Kidney epithelial cell (primary cell): ENCODE measurements at places on chromosomes 5 and 9. TPM values are rescaled to one million over a fixed set of nuclear protein-coding genes. Genes with fewer than 3 reads are reported as not detected.
A peak's percentile ranks its signal among the peaks of the same experiment; 100 is the strongest.

DNA sequence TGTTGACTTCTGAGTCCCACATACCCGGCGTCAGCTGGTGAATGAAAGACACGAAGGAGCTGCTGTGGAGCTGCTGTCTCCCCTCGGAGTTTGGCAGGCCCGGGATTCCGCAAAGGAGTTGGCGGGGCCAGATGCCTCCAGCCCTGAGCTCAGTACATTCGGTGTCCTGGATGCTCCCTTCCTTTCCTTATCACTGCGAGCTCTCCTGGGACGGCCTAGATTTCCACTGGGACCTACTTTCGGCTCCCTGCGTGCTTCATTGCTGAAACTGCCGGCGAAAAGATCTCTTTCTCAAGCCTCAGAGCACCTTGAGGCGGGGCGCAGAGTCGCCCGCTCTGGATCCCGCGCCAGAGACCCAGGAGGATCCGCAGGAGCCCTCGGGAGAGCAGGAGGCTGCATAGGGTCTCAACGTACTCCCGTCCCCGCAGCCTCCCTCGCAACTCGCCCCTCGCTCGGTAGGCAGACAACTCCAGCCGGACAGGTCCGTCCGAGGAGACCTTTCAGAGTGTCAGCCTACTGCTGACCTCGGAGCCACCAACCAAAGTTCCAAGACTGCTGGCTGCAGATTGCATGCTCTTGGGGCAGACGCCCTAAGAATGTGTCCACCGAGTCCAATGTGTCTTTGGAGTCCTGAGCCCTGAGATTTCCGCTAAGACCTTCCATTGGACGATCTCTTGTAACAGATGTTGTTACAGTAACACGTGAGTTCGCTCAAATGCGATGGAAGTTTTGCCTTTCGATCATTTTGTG lies 6.1 kb downstream of the ANXA2R start:
- no peak for DNase-seq

MEF2C gene
- total RNA-seq: 1.9 and 4.8 TPM in 2 replicates

GRPEL2 gene
- 30.3 and 30.7 TPM in 2 replicates for total RNA-seq

- DNase-seq: no peak
Observed at GRCh38 chr5:16418471-16418922, 47.1 kb downstream of the ZNF622 start.

GRCh38 chr5:34627794-34628193 lies 28.3 kb upstream of the RAI14 start:
- peak; percentile 70 for DNase-seq

- DNase-seq: no peak
Observed at GRCh38 chr9:13554626-13555025, 275.1 kb upstream of the MPDZ start.

FOXD4L4 gene
- total RNA-seq: 0.07 TPM in 1 of 2 replicates, not detected in the other

DNA sequence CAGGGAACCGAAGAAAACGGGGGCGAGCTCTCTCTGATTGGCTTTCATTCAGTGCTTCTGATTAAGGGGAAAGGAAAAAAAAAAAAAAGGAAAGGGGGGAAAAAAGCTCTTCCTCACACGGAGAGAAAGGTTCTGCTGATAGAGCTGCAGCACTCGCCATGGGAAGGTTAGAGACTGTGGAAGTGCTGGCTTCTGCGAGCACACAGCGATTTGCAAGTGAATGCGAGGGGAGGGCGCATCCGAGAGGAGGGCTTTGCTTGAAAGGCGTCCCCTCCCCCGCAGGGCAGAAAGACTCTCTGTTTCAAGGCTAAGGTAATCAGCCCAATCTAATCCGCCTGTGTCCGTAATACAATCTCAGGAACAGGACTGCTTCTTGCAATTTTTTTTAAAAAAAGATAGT lies at the start of gene CDH10:
Gene CDH10 (minus strand): TSS at position 218 of the 400 bp plus-strand sequence. CDS start 51,488 bp downstream, outside the sequence.
- DNase-seq: no peak

GRCh38 chr5:113692891-113693457 lies 179.5 kb downstream of the YTHDC2 start:
- DNase-seq: no peak

SPATA31D4 gene
- total RNA-seq: not detected in 2 replicates

DNA sequence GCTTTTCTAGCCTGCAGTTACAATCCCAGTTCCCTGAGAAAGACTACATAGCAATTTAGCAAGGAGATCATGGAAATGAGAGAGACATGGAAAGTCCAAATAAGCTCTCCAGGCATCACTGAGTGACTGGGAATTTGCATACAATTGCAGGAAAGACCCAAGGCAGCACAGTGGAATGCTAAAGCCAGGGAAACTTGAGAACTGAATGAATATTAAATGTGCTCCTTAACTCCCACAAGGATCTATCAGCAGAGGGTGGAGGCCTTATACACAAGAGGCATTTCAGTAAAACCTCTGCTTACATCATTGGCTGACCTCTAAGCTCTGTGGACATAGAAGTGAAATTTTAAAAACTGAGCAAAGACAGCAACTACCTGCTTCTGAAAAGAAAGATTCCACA lies 355.6 kb upstream of the DAB2 start:
- no peak for DNase-seq

- DNase-seq: no peak
Observed at GRCh38 chr5:41509399-41510175, 814 bp downstream of the PLCXD3 start.

DNA sequence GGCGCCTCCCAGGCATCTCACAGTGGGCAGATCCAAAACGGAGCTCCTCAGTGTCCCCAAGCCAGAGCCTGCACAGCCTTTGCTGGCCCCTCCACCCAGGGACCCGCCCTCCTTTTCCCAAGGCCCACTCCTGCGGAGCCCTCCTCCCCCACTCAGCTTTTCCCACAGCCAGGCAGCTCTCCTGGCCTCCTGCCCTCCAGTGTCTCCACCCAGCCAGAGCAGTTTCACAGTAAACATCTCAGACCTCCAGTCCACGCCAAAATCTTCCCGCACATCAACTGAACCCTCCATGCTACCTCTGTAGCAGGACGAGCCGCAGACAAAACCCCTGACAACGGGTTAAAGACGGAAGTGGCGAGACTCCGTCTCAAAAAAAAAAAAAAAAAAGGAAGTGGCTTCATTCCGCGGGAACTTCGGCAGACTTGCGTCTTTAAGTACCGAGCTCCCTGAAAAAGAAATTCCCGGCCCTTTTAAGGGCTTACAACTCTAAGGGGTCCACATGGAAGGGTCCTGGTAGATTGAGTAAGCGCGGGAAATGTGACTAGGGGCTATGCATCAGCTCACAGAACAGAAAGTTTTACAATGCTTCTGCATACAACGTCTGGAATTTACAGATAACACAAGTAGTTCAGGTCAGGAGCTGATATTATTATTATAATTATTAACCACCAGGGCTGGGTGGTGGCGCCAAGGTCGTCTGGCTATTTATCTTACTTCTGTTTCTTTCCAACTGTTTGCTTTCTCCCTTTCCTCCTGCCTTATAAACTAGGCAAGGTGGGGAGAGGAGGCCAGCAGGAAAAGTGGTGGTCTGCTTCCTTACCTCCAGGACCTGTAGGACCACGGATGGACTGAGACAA lies 11.4 kb upstream of the GRIN1 start:
- DNase-seq: no peak

LRRC19 gene
- total RNA-seq: under 0.01 TPM in 1 of 2 replicates, not detected in the other

GRCh38 chr5:159034083-159034824 lies 65.5 kb downstream of the EBF1 start:
- DNase-seq: no peak

- no peak for DNase-seq
Observed at GRCh38 chr5:135324897-135325650, 74.0 kb downstream of the MACROH2A1 start.

WNT8A gene
- total RNA-seq: not detected in 2 replicates

- no peak for DNase-seq
Observed at GRCh38 chr9:82920154-82920553, 142.8 kb downstream of the RASEF start.

- no peak for DNase-seq
Observed at GRCh38 chr5:36181774-36182173, 29.9 kb downstream of the SKP2 start.

- no peak for DNase-seq
Observed at GRCh38 chr5:32029261-32029660, 144.9 kb downstream of the GOLPH3 start.

DNA sequence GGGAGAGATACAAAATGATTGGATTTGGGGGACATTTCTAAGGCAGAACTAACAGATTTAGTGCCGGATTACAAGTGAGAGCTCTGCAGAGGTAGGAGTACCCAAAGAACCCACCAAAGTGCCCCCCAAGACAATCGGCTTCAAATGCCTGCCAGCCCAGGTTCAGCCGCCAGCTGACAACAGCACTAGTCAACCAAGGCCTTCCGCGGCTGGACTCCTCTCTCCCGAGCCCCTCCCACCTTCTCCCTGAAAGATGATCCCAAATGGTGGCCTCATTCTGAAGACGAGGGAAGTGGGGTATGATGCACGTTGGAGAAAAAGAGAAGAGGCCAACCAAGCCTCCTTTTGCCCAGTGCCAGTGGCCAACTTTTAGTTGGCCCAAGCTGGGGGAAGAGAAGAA lies 210.4 kb upstream of the SLC30A5 start:
- no peak for DNase-seq

DNA sequence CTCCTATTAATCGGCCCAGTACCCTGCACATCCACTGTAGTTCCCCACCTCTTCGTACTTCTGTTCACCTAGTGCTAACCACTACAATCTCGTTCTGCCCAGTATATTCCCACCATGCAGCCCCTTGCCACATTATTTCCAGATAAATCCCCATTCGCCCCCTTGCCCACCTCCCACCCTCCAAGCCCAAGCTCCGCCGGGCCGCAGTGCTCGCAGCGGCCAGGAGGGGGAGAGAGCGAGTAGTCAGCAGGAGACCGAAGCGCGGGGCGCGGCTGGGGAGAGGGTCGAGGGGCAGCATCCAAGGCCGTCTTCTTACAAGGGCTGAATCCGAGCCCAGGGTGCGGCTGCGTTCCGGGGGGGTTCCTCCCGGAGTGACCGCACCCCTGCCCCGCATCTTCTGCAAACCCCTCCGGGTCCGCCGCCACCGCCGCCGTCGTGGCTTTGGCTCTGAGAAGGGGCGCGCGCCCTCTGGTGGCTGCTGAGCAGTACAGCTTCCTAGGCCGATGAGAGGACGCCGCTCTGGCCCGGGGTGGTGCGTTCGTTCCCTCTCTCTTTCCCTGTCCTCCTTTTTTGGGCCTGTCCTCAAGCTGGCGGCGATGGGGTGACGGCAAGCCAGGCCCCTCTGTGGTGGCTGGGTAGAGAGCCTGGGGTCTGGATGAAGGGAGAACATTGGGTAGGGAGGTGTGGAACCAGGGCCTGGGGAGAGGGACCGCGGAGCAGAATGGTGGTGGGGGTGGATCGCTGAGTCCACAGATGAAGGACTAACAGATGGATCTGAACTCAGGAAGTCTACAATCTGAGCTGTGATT lies 30.0 kb upstream of the PSD2 start:
- no peak for DNase-seq

PCDHA9 gene
- under 0.01 TPM in 2 replicates for total RNA-seq

DNA sequence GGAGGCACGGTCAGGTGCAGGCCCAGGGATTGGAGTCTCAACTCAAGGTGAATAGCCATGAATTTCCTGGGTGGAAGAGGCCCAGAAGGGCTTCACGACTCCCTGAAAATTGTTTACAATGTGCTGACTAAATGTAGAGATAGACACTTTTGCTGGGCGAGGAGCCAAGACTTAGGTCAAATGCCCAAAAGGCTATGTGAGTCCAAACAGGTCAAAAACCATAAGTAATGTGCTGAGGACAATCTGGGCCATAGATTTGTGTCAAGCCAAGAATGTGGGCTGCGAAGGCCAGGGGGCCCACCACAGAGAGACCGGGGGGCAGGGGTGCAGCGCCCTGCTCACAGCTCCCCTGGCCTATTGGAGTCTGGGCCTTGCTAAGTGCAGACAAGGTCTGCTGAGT lies 197.8 kb downstream of the HSPA4 start:
- DNase-seq: no peak

ASPN gene
- total RNA-seq: not detected in 2 replicates
